ENCODE measurements at places on chromosomes 1 and 21. TPM values are rescaled to one million over a fixed set of nuclear protein-coding genes. Genes with fewer than 3 reads are reported as not detected.

GRCh38 chr1:15028102-15028501 is 125.4 kb upstream of the TMEM51 start:
- DNase-seq: no peak
- no peaks in the 10 kb centered on the region for H3K36me3 ChIP-seq
- no peak overlapping the region for H3K27ac ChIP-seq
- no peaks in the 10 kb centered on the region for H3K27me3 ChIP-seq

The BNIPL gene
- 1.2 TPM for total RNA-seq

The AK2 gene
- total RNA-seq: 159 TPM

DNA sequence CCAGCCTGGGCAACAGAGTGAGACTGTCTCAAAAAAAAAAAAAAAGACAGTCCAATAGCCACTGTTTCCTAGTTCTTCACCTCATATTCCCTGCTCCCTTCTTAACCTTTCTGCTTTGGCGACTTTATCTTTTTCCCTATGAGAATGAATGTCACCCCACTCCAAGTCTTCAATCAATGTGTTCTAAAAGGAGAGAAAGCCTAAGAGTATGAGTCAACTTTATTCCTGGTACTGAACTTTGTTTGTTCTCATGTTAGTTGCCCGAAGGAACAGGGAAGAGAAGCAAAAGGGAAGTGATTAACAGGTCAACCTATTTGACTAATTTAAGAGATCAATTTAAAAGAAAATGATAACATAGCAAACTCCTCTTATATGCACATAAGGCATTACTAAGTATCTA is 39.9 kb upstream of the SLC16A1 start:
- H3K27me3 ChIP-seq: no peaks in the 10 kb centered on the region
- H3K27ac ChIP-seq: no peak overlapping the region
- DNase-seq: no peak
- H3K36me3 ChIP-seq: peaks cover 3% of the 10 kb centered on the region
- peaks cover 4% of the 10 kb centered on the region for H3K4me1 ChIP-seq
- H3K4me3 ChIP-seq: no peak overlapping the region

DNA sequence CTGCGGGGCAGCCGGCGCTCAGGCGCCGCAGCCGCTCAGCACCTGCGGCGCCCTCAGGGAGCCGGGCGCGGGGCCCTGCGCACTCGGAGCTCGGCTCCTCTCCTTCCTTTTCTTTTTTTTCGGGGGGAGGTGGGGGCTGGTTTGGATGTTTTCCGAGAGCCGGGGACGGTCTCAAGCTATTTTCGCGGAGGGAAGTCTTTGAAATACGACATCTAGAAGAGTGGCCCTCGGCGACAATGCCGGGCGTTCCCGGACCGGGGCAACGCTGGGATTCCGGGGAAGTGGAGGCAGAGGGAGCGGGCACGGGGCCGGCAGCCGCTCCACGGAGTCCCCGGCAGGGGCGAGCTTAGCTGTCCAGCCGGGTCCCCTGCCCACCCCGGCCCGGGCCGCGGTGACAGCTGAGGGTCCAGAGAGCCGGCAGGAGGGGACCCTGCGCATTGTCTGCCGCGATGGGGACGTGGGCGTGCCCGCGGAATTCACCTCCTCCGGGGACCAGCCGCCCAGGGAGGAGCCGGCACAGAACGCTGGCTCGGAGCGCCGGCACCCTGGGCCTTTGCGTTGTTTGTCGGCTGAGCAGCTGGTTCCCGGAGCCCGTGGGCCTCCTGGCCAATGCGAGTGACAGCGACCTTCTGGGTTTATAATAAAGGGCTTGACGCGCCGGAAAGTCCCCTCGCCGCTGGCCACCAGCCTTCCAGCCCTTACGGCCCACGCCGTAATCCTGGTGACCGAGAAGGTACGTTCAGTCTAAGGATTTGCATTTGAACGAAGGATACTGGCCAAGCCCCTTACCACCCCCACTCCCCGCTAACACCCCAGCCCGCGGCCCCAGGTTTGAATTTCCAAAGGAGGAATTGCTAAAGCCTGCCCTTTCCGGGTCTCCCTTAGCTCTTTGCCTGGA is 582 bp downstream of the SLC37A1 start:
- no peak overlapping the region for H3K27ac ChIP-seq
- H3K36me3 ChIP-seq: peaks cover 25% of the 10 kb centered on the region
- peak; percentile 81 for DNase-seq
- H3K4me3 ChIP-seq: peak overlapping the region; percentile 85
- peaks cover 9% of the 10 kb centered on the region for H3K4me1 ChIP-seq

The CELA2A gene
- not detected for total RNA-seq

The FRRS1 gene
- total RNA-seq: 5.6 TPM

GRCh38 chr21:44531606-44532564 is 8.1 kb downstream of the KRTAP10-1 start:
- no peak overlapping the region for H3K27ac ChIP-seq
- 0 out of 2 replicates have a peak, but pooled peaks cover 5% of the 10 kb centered on the region for H3K36me3 ChIP-seq
- H3K4me1 ChIP-seq: no peaks in the 10 kb centered on the region
- H3K4me3 ChIP-seq: no peak overlapping the region

DNA sequence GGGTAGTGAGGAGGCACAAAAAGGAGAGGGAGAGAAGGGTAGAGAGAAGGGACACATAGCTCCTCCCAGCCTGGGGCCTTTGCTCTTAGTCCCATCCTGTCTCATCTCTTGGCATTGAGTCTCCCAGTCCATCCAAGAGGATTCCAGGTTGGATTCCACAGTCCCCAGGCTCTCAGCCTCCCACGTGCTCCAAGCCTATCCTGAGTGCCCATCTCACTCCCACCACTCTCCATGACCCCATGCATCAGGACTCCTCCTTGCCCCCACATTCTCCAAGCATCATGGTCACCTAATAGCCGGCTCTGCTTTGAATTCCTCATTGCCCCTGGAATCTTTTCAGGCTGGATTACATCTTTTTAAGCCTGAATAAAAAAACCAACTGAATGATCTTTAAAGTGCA is 87.9 kb downstream of the DSCAM start:
- no peaks in the 10 kb centered on the region for H3K4me1 ChIP-seq
- DNase-seq: no peak
- H3K36me3 ChIP-seq: no peaks in the 10 kb centered on the region
- H3K27me3 ChIP-seq: no peaks in the 10 kb centered on the region
- H3K4me3 ChIP-seq: no peak overlapping the region

GRCh38 chr1:151805066-151805820 is at the start of gene LINGO4:
Gene LINGO4 (minus strand): TSS chr1:151805419. CDS start chr1:151802704, 2,715 bp downstream.
- DNase-seq: no peak
- 0 out of 2 replicates have a peak, but pooled peaks cover 2% of the 10 kb centered on the region for H3K27me3 ChIP-seq
- no peaks in the 10 kb centered on the region for H3K36me3 ChIP-seq
- no peaks in the 10 kb centered on the region for H3K4me1 ChIP-seq
- H3K27ac ChIP-seq: no peak within 1 kb of the TSS
